CD4-positive, alpha-beta T cell (primary cell): ENCODE measurements at places on chromosomes 1 and 21. TPM values are rescaled to one million over a fixed set of nuclear protein-coding genes. Genes with fewer than 3 reads are reported as not detected.

DNA sequence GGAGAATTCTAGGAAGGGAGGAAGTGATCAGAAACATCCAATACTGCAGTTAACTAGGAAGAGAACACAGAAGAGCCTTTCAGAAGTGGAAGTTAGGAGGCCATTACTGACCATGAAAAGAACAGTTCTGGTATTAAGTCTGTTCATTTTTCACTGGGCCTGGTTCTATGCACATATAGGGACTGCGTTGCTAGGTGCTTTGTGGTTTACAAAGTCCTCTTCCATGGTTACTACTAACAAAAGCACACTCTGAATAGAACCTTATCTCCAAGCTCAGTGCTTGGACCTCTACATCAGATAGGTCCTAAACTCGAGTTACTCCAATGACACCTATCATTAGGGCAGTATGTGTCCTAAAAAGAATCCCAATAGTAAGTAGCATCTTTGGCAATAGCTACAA, 75.4 kb downstream of the RPAP2 start:
- no peak for DNase-seq

DNA sequence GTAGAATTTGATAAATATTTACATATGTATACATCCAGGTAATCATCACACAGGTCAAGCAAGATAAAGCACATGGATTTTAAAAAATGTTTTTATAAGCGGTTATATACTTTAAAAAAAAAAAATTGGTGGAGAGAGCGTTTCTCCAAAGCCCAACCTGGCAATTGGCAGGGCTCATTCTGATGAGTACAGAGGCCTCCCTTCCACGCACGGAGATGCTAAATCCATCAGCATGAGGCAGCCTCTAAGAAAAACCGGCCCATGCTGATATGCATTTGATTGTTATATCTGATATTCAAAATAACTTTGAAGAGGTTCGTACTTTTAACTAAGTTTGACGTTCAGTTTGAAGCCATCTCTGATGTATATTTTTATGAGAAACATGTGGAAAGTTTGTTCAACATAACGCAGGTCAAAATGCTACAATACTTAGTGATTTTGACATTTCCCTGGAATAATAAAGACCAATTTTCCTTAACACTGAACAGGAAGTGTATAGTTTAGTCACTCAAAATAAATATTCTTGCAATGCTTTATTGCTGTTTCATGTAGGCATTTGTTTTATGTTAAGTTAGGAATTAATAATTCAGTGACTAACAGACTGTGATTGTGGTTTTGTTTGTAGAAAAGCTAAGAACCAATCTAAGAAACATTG, 151.7 kb downstream of the NR5A2 start:
- no peak for DNase-seq

DNA sequence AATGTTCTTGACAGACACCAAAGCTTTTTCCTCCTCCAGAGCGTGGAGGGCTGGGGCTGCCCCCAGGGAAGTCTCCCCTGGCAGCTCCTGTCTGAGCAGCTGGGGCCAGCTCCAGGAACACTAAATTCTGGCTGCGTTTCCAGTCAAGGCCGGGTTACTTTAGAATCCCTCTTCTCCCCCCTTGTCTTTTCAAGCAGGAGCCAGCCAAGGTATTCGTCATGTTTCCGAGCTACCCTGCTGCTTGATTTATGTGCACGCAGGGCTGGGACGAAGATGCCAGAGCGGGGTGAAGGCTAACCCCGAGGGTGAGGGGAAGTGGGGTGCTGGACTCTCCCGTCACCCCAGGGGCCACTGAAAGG, 68.1 kb upstream of the ANGPTL1 start:
- no peak for DNase-seq

- no peak for DNase-seq
Measured at GRCh38 chr1:110572751-110573150, 33.4 kb downstream of the KCNA2 start.

DNA sequence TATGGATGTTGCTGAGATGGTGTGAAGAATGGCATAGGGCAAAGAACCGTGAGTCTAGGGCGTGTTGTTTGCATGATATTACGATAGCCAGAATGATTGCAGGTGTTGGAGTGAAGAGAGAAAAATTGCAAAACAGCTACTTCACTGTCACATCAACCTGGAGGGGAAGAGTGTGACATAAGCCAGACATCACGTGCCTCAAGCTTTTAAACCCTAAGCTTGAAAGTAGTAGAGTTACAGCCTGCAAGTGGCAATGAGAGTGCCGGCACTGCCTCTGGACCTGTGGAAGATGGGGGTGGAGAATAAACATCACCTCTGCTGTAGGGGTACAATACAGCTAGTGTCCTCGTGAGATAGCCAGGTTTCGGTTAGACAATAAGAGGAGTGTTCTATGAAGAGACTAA, 11.1 kb downstream of the EEIG2 start:
- DNase-seq = no peak

GRCh38 chr1:75632350-75632949, 21.5 kb upstream of the SLC44A5 start:
- no peak for DNase-seq

GRCh38 chr1:239655023-239655422, 268.7 kb downstream of the CHRM3 start:
- no peak for DNase-seq

- DNase-seq = no peak
Measured at GRCh38 chr1:24022581-24023361, 42.6 kb upstream of the SRSF10 start.

BRINP3 gene
- not detected for total RNA-seq
